Stimulated activated CD4-positive, alpha-beta T cell treated with anti-CD3 and anti-CD28 coated beads, TNF-alpha, amount 100 ng/mL, for 24 hours (primary cell): ENCODE measurements at places on chromosomes 4 and X.
A peak's percentile ranks its signal among the peaks of the same experiment; 100 is the strongest.

DNA sequence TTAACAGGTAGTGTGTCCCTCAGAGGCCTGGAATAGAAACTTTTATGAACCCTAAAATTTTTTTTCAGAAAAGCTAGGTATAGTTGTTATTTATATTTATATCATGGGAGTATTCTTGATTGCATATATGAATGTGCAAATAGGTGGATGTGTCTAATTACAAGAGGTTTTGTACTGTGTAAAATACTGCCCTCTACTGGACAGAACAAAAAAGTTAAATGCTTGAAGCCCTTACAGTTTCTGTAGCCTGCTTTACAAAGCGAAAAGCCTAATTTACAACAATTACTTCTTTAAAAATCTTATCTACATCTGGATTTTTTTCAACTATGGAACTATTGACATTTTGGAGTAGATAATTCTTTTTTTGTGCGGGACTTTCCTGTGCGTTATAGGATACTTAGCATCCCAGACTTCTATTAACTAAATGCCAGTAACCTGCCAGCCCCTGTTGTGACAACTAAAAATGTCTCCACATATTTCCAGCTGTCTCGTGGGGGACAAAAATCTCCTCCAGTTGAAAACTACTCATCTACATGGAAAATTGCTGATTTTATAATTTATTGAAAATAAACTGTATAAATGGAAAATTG lies 35.1 kb downstream of the ENPEP start:
- no peak for DNase-seq

GRCh38 chrX:96764864-96765263 lies 80.2 kb downstream of the DIAPH2 start:
- no peak for DNase-seq

DNA sequence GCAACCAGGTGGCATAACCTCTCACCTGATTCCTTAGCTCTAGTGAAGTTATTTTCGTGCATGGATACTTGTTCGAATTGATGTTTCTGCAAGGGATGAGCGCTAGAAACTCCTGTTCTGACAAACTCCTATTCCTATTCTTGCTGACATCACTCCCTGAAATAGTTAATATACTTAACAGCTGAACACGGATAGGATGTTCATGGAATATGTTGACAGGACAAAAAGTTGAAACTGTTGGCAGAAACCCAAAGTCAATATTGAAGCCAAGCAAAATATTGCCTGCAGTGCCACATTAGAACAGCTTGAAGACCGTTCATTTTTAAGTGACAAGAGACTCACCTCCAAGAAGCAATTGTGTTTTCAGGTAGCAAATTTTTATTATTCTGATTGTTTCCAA lies at the start of gene KLKB1:
KLKB1 (plus strand) TSS at position 287 of the 400 bp plus-strand sequence. CDS start 689 bp downstream, outside the sequence.
- no peak for DNase-seq

- DNase-seq, result peak; percentile 38
These were observed 92.0 kb upstream of the TNIP3 start for GRCh38 chr4:121255986-121256750.

- DNase-seq, result no peak
These were observed 119.1 kb downstream of the RTL9 start for GRCh38 chrX:110477593-110478228.

GRCh38 chr4:23388255-23388654 lies 501.6 kb downstream of the PPARGC1A start:
- no peak for DNase-seq

DNA sequence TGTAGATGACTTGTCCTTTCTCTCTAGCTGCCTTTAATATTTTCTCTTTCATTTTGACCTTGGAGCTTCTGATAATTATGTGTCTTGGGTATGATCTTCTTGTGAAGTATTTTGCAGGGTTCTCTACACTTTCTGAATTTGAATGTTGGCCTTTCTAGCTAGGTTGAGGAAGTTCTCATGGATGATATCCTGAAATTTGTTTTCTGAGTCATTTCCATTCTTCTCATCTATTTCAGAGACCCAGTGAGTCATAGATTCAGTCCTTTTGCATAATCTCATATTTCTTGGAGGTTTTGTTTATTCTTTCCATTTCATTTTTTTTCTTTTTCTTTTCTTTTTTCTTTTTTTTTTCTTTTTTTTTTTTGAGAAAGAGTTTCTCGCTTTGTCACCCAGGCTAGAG lies 585.7 kb upstream of the PABPC4L start:
- DNase-seq, result no peak

- DNase-seq, result no peak
These were observed 14.9 kb downstream of the MID1IP1 start for GRCh38 chrX:38816155-38816554.

DNA sequence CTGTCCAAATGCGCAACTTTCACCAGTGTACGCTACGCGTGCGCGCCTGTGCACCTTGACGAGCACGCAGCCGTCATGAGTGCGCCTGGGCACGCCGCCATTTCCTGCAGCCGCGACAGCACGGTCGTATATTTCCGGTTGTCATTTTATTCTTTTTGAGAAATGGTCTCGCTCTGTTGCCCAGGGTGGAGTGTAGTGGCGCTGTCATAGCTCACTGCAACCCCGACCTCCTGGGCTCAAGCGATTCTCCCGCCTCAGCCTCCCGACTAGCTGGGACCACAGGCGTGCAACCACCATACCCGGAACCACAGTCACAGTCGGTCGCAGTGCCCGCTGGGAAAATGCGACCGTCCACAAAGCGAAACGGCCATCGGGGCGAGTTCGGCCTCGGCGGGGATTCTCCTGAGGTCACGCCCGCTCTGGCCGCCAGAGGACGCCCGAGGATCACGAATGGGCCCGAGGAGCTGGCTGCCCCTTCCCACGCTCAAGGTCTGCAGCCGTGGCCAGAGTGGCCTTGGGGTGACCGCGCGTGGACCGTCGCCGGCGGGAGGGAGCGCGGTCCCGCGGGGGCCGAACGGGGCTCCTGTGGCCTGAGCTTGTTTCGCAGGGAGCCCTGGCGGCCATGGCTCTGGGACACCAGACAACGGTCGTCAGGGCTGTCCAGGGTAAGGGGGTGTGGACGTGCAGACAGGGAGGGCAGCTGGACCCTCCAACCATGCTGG lies 23.7 kb upstream of the PNMA3 start:
- peak; percentile 57 for DNase-seq

DNA sequence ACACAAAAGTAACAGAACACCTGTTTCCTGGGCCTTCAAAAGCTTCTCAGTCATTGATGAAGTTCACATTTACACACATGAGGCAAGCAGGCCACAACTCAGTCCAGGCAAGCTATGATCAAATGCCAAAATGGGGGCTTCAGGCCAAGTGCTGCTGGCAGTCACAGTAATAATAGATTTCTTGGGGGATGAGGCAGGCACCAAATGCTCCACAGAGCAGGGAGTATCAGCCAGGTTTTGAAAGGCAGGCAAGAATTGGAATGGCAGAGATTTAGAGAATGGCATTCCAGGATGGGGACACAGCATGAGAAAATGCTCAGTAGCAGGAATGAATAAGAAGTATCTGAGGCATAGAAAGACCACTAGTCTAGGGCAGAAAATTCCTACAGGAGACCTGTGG lies 52.8 kb downstream of the GRIA3 start:
- DNase-seq, result no peak

GRCh38 chr4:155569471-155569870 lies 97.2 kb upstream of the GUCY1A1 start:
- DNase-seq, result no peak

- DNase-seq, result no peak
These were observed 6.9 kb downstream of the MRFAP1L1 start for GRCh38 chr4:6702761-6703160.

DNA sequence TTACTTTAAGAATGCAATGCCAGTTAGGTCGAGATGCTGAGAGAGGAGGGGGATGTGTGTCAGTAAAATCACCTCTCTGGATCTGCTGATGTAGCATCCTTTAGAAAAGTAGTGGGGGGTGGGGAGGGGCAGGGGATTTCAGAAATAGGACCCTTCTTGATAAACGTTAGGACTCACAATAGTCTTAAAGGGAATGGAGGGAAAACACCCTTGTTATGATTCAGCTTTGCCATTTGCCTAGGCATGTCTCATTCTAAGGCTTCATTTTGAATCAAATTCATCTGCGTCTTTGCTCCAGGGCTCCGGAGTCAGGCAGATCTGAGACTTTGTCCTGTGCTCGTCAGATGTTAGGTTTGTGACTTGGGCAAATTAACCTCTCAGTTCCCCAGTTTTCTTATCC lies 879 bp downstream of the SH2D1A start:
- DNase-seq, result no peak

- no peak for DNase-seq
These were observed 219.7 kb downstream of the NSUN7 start for GRCh38 chr4:40969501-40969900.

DNA sequence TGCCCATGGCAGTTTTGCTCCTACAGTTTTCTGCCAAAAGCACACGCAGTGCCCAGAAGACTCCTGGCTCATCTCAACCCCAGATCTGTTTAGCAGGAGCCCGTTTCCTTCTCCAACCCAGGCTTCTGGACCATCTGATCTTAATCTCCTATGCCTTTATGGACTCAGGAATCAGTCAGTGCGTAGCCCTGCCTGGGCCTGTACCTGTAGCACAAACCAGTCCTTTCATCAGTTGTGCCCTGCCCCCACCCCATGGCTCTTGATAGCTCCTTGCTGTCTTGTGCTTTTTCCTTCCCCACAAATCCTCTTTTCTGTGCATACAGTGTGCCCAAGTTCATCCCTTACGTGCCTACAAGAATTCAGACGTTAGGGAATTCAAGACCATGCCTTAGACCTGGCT lies 1.5 kb downstream of the ZNF718 start:
- no peak for DNase-seq
